Body of pancreas (tissue), 4 donors: ENCODE measurements at places on chromosomes 13 and 19. TPM values are rescaled to one million over a fixed set of nuclear protein-coding genes. Genes with fewer than 3 reads are reported as not detected.

ZNF844 gene
- 4.3 TPM for total RNA-seq

KL gene
- total RNA-seq = 0.52 TPM

CDC42EP5 gene
- total RNA-seq = 18.2 TPM

IFNL1 gene
- not detected for total RNA-seq

ATXN8OS gene
- total RNA-seq = not detected

ZNF677 gene
- 3.4 TPM for total RNA-seq

PDCD2L gene
- total RNA-seq = 13.2 TPM

NBEA gene
- 19.1 TPM for total RNA-seq

PPFIA3 gene
- 6.7 TPM for total RNA-seq

NECTIN2 gene
- 54.0 TPM for total RNA-seq

- H3K27ac ChIP-seq = no peak overlapping the region
- DNase-seq = no peak
- peaks cover 22% of the 10 kb centered on the region for H3K4me1 ChIP-seq
- no peaks in the 10 kb centered on the region for H3K36me3 ChIP-seq
- H3K4me3 ChIP-seq = no peak overlapping the region
Measured at GRCh38 chr19:55454787-55455243, 6.6 kb downstream of the ISOC2 start.

DNA sequence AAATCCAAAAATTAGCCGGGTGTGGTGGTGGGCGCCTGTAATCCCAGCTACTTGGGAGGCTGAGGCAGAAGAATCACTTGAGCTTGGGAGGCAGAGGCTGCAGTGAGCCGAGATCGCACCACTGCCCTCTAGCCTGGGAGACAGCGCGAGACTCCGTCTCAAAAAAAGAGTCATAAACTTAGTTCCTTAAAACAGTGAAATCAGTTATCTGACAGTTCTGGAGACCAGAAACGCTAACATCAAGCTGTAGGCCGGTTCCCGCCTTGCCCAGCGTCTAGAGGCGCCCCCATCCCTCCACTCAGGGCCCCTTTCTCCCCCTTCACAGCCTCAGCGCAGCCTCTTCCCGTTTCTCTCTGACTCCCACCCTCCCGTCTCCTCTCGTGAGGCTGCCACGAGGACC is 11.9 kb downstream of the ADAT3 start:
- H3K36me3 ChIP-seq = peaks cover 17% of the 10 kb centered on the region
- DNase-seq = no peak
- H3K27ac ChIP-seq = no peak overlapping the region
- no peaks in the 10 kb centered on the region for H3K27me3 ChIP-seq
- peaks cover 17% of the 10 kb centered on the region for H3K4me1 ChIP-seq

GRCh38 chr19:52444506-52444905 is 8.8 kb upstream of the ZNF578 start:
- no peak overlapping the region for H3K4me3 ChIP-seq
- no peaks in the 10 kb centered on the region for H3K27me3 ChIP-seq
- no peak overlapping the region for H3K27ac ChIP-seq
- H3K4me1 ChIP-seq = no peaks in the 10 kb centered on the region
- H3K36me3 ChIP-seq = no peaks in the 10 kb centered on the region

GRCh38 chr13:86006317-86006716 is 207.1 kb upstream of the SLITRK6 start:
- H3K27me3 ChIP-seq = no peaks in the 10 kb centered on the region
- H3K4me1 ChIP-seq = no peaks in the 10 kb centered on the region
- DNase-seq = no peak

GRCh38 chr19:3516675-3517207 is 10.6 kb downstream of the FZR1 start:
- peaks cover 40% of the 10 kb centered on the region for H3K4me1 ChIP-seq
- H3K4me3 ChIP-seq = no peak overlapping the region
- H3K36me3 ChIP-seq = no peaks in the 10 kb centered on the region
- peak; percentile 59 for DNase-seq

- no peaks in the 10 kb centered on the region for H3K4me1 ChIP-seq
- H3K27me3 ChIP-seq = no peaks in the 10 kb centered on the region
- H3K36me3 ChIP-seq = no peaks in the 10 kb centered on the region
- no peak overlapping the region for H3K27ac ChIP-seq
Measured at GRCh38 chr13:50928659-50929462, 19.3 kb downstream of the RNASEH2B start.

- no peaks in the 10 kb centered on the region for H3K27me3 ChIP-seq
- no peak overlapping the region for H3K27ac ChIP-seq
- H3K4me1 ChIP-seq = no peaks in the 10 kb centered on the region
- no peak for DNase-seq
- H3K36me3 ChIP-seq = peaks cover 29% of the 10 kb centered on the region
- H3K4me3 ChIP-seq = no peak overlapping the region
Measured at GRCh38 chr19:13918726-13919411, 12.9 kb downstream of the CC2D1A start.

GRCh38 chr13:85557691-85558467 is 241.3 kb downstream of the SLITRK6 start:
- no peak overlapping the region for H3K27ac ChIP-seq
- H3K4me3 ChIP-seq = no peak overlapping the region
- H3K4me1 ChIP-seq = no peaks in the 10 kb centered on the region
- H3K27me3 ChIP-seq = no peaks in the 10 kb centered on the region
- no peak for DNase-seq
- no peaks in the 10 kb centered on the region for H3K36me3 ChIP-seq

DNA sequence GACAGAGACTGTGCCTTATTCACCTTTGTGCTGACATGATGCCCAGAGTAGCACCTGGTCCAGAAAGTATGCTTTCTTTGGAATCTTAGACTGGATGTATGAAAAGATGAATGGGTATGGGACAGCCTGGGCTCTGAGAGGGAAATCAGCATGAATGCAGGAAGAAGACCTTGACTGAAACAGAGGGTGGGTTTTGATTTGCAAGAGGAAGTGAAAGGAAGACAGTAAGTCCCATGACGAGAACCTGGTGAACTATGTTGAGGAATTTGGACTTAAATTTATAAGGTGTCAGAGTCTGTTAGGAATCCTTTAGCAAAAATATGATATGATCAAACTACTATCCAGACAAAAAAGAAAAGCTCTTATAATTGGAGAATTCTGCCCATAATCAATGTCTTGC is 301.9 kb downstream of the SPRY2 start:
- no peak for DNase-seq
- no peaks in the 10 kb centered on the region for H3K4me1 ChIP-seq
- no peak overlapping the region for H3K4me3 ChIP-seq
- no peaks in the 10 kb centered on the region for H3K27me3 ChIP-seq
- no peak overlapping the region for H3K27ac ChIP-seq

- no peaks in the 10 kb centered on the region for H3K27me3 ChIP-seq
- H3K4me3 ChIP-seq = no peak overlapping the region
- peaks cover 83% of the 10 kb centered on the region for H3K4me1 ChIP-seq
- peak; percentile 93 for DNase-seq
- peak overlapping the region; percentile 98 for H3K27ac ChIP-seq
Measured at GRCh38 chr19:48815870-48816501, 5.2 kb upstream of the BCAT2 start.

DNA sequence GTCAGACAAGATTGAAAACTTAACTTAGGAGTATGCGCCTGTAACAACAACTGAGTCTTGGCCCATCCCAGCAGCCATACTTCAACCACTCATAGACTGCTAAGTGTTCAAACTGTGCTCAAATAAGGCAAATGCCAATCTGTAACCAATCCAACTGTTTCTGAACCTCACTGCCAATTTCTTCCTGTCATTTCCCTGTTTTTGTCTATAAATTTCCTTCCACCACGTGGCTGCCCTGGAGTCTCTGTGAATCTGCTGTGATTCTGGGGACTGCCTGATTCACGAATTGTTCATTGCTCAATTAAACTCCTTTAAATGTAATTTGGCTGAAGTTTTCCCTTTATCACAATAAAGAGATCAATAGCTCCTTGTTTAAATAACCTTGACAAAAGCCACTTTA is 50.8 kb upstream of the FREM2 start:
- no peak overlapping the region for H3K4me3 ChIP-seq
- no peaks in the 10 kb centered on the region for H3K27me3 ChIP-seq
- no peak for DNase-seq
- H3K36me3 ChIP-seq = no peaks in the 10 kb centered on the region

GRCh38 chr13:71619096-71619495 is 247.9 kb downstream of the DACH1 start:
- peaks cover 6% of the 10 kb centered on the region for H3K4me1 ChIP-seq
- no peak overlapping the region for H3K4me3 ChIP-seq
- DNase-seq = no peak
- no peak overlapping the region for H3K27ac ChIP-seq

DNA sequence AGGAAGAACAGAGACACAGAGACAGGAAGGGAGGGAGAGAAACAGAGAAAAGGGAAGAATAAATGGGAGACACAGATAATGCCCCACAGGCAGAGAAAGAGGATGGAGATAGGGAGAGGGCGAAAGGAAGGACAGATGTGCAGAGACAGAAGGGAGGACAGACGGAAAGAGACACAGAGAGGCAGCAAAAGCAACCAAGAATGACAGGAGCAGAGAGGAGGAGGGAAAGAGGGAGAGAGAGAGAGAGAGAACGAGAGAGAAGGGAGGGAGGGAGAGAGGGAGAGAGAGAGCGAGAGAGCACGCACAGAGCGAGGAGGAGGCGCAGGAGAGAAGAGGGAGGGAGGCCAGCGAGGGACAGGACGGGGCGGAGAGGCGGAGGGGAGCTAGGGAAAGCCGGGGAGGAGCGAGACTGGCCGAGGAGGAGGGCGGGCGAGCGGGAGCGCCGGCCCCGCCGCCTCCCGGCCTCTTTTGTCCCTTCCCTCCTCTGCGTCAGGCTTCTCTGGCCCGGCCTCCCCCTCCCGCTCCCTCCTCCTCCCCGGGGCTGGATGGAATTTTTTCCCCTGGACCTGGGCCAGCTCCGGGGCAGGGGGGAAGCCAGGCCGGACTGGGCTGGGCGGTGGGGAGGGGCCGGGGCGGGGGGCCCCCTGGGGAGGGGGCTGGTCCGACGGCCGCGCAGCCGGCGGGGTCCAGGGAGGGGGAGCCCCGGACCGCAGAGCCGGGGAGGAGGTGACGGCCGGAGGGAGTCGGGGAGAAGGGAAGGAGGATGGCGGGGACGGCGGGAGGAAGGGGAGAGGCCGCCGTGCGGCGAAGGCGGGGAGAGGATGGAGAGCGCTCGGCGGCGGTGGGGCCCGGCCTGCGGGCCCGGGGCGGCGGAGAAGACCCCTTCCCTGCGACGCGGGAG is 4.2 kb upstream of the SPACA6 start:
- peak; percentile 93 for DNase-seq
- H3K4me1 ChIP-seq = peaks cover 31% of the 10 kb centered on the region
- no peaks in the 10 kb centered on the region for H3K36me3 ChIP-seq
- H3K27ac ChIP-seq = peak overlapping the region; percentile 95

GRCh38 chr19:23314505-23315251 is 64.5 kb upstream of the ZNF724 start:
- H3K4me3 ChIP-seq = no peak overlapping the region
- H3K36me3 ChIP-seq = no peaks in the 10 kb centered on the region
- no peak for DNase-seq
- no peaks in the 10 kb centered on the region for H3K4me1 ChIP-seq

DNA sequence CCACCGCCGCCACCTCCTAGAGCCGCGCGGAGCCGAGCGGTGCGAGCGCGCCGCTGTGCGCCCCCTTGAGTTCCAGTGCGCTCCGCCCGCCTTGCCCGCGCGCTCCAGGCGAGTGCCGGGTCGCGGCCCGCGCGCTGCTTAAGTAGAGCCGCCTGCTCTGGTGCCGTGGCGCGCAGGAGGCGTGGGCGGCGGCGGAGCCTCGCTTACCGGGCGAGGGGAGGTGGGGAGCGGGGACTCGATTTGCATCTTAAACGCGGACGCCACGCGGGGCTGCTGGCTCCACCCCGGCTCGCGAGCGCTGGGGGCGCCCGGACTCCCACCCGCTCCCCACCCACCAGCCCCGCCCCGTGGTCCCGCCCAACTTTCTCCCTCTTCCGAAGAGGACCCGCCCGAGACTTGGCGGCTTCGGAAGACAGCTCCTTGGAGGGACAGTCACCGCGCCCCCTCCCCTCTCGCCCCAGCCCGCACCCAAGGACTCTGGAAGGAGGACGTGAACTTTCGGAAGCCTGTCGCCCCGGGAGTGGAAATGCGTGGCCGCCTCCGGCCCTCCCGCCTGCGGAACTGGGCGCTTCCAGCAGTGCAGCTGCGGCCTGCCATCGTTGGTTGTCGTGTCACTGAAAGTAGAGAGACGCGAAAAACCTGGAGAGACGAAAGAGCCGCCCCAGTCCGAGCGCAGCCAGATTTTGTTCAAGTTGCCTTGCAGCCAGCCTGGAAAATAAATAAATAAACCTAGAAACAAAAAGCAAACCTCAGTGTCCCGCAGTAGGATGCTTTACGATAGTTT is at the start of gene KCTD12:
Gene KCTD12, minus strand, starts transcription at position 114 of the 784 bp plus-strand sequence. CDS start 257 bp downstream, outside the sequence.
- peaks cover 24% of the 10 kb centered on the region for H3K4me1 ChIP-seq
- no peaks in the 10 kb centered on the region for H3K36me3 ChIP-seq
- peak within 1 kb of the TSS; percentile 62 for H3K4me3 ChIP-seq
- peak; percentile 69 for DNase-seq
- no peaks in the 10 kb centered on the region for H3K27me3 ChIP-seq

DNA sequence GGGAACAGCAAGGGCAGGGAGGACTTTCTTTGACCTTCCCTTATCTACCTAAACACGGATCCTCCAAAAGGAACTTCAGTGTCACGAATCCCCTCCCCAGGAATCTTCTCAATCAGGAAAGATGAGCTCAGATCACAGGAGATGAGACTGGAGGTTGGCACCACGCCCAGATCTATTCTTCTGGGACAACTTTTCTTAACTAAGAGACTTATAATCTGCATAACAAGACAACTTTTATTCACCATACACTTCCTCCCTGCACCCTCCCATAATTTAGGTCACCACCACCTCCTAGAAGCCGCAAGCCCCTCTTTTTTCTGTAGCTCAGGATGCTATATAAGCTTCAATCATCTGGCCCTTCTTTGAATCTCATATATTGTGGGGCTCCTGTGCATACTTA is 19.2 kb upstream of the AKT2 start:
- H3K27me3 ChIP-seq = no peaks in the 10 kb centered on the region
- H3K27ac ChIP-seq = peak overlapping the region; percentile 43
- H3K4me1 ChIP-seq = peaks cover 8% of the 10 kb centered on the region
- no peaks in the 10 kb centered on the region for H3K36me3 ChIP-seq
- DNase-seq = no peak

DNA sequence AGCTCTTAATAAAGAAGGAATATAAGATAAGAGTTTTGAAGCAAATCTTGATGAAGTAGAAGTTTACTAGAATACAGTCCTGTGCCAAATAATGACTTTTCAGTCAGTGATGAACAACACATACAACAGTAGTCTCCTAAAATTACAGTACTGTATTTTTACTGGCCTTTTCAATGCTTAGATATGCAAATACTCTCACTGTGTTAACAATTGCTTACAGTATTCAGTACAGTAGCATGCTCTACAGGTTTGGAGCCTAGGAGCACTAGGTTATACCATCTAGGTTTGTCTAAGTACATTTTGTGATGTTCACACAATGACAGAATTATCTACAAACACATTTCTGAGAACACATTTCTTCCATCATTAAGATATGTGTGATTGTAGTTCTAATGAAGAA is 316.7 kb upstream of the KLHL1 start:
- H3K27me3 ChIP-seq = no peaks in the 10 kb centered on the region
- H3K36me3 ChIP-seq = no peaks in the 10 kb centered on the region
- no peak overlapping the region for H3K27ac ChIP-seq
- H3K4me3 ChIP-seq = no peak overlapping the region
- no peak for DNase-seq
- no peaks in the 10 kb centered on the region for H3K4me1 ChIP-seq
